Endothelial cell (in vitro differentiated cells): ENCODE measurements at places on chromosomes 1 and 21. TPM values are rescaled to one million over a fixed set of nuclear protein-coding genes. Genes with fewer than 3 reads are reported as not detected.
A peak's percentile ranks its signal among the peaks of the same experiment; 100 is the strongest.

The FAM78B gene
- 1.3 TPM for total RNA-seq

The KLF17 gene
- 0.23 TPM for total RNA-seq

The DEPDC1 gene
- 4.6 TPM for total RNA-seq

The KIF17 gene
- 1.8 TPM for total RNA-seq

The TOMM20 gene
- 105 TPM for total RNA-seq

The HCRTR1 gene
- total RNA-seq: not detected

The FNBP1L gene
- total RNA-seq: 107 TPM

The GSTM5 gene
- 27.9 TPM for total RNA-seq

The FCGR3B gene
- total RNA-seq: not detected

The DIO1 gene
- total RNA-seq: not detected

The DCST1 gene
- not detected for total RNA-seq

DNA sequence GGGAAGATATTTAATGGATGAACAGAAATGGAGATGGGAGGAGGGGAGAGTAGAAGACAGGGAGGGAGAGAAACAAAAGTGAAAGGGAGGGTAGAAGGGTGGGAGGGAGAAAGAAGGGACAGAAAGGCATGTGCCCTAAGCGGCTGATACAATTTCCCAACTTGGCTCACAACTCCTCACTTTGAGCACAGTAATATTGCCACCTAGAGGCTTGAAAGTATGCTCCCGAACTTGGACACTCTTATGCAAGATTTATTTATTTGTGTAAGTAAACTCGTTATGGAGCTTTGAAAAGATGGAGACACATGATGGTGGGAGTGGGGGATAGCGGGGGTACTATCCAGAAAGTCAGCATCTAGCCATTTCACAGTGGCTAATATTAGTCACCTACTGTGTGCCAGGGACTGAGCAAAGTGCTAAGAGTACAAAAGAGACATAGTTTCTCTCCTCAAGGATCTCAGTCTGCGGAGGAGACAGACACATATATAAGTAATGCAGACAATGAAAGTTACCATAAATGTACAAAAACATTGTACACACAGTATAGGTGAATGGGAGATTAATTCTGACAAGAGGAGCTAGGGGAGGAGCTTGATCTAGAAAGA is 189.7 kb downstream of the SEC16B start:
- peak; percentile 10 for DNase-seq

DNA sequence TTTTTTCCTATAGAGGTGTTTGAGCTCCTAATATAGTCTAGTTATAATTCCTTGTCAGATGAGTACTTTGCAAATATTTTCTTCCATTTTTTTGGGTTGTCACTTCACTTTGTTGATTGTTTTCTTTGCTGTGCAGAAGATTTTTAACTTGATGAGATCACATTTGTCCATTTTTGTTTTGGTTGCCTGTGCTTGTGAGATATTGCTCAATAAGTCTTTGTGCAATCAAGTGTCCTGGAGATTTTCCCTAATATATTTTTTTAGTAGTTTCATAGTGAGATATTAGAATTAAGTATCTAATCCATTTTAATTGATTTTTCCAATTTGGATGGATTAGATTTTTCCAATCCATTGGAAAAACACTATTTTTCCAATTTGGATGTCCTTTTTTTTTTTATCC is 1395.5 kb downstream of the PLA2G4A start:
- DNase-seq: no peak

DNA sequence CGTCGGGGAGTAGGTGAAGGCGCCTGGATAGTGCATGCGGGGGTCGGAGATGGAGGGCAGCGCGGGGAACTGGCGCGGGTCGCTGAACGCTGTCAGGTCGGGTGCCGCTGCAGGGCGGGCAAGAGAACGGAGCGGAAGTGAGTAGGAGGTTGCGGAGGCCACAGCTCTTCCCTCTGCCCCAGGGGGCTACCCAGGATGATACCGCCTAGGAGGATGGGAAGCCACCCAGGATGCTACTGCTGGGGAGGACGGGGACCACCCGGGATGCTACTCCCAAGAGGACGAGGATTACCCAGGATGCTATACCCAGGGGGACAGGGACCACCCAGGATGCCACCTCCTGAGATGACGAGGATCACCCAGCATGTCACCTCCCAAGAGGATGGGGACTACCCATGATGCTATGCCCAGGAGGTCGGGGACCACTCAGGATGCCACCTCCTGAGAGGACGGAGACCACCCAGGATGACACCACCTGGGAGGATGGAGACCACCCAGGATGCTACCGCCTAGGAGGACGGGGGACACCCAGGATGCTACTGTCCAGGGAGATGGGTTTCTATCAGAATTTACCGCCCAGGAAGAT is 123.8 kb downstream of the CLIC6 start:
- no peak for DNase-seq

GRCh38 chr1:5937373-5937857 is 54.8 kb downstream of the NPHP4 start:
- no peak for DNase-seq

GRCh38 chr1:33927721-33928120 is 63.8 kb downstream of the HMGB4 start:
- DNase-seq: no peak

DNA sequence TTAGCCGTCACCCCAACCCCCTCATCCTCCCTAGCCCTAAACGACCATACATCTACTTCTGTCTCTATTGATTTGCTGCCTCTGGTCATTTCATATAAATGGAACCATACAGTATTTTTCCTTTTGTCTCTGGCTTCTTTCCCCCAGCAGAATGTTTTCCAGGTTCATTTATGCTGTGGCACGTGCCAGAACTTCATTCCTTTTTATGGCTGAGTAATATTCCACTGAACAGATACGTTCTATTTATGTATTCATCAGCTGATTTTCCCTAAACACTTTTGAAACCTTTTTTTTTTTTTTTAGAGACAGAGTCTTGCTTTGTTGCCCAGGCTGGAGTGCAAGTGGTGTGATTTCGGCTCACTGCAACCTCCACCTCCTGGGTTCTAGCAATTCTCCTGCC is 181.1 kb downstream of the CAMTA1 start:
- no peak for DNase-seq

- no peak for DNase-seq
Observed at GRCh38 chr21:44637018-44637850, at the start of gene KRTAP10-10. Gene KRTAP10-10, plus strand, starts transcription at chr21:44637356. Its CDS starts 62 bp downstream, at chr21:44637418.

DNA sequence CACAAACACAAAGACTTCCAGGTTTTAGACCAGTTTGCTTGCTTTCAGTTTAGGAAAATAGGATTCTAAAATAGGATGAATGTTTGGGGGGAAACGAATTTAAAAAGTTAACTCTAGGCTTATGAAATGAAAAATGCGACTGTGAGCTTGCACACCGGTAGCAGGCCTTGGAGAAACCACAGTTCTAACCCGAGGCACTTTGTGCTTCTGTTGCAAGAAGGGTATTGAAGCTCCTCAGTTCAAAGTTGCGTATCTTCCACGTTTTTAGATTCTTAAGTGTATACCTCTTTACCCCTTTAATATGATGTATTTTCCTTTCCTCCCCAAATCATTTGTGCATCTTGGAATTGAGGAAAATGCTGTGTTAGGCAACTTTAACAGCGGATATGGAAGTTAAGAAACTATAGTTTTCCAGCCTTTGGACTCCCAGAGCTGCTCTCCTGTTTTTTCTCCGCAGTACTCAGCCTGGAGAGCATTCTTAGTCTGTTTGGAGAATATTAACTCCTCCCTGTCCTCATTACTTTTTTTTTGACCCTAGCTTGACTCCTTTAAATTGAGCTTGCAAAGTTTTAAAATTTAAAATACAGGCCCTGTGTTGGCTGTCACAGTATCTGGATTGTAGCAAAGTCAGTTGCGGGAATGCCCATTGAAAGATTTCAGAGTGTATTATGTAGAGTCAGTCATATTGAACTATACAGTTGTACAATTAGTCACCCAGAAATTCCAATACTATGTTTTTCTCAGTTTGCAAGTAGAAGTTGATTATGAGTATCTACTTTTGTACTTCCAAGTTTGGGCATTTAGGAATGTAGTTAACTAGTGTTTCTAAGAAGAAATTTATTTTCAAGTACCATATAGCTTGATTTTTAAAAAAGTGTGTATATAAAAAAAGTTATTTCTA is 2.6 kb downstream of the MRPS6 start:
- no peak for DNase-seq

- no peak for DNase-seq
Observed at GRCh38 chr1:59012378-59012777, 228.5 kb upstream of the JUN start.

GRCh38 chr1:239913141-239913585 is 178.5 kb upstream of the FMN2 start:
- DNase-seq: no peak

GRCh38 chr1:162192306-162192678 is 122.8 kb downstream of the NOS1AP start:
- DNase-seq: no peak

GRCh38 chr1:198079432-198079951 is 77.3 kb upstream of the NEK7 start:
- no peak for DNase-seq

DNA sequence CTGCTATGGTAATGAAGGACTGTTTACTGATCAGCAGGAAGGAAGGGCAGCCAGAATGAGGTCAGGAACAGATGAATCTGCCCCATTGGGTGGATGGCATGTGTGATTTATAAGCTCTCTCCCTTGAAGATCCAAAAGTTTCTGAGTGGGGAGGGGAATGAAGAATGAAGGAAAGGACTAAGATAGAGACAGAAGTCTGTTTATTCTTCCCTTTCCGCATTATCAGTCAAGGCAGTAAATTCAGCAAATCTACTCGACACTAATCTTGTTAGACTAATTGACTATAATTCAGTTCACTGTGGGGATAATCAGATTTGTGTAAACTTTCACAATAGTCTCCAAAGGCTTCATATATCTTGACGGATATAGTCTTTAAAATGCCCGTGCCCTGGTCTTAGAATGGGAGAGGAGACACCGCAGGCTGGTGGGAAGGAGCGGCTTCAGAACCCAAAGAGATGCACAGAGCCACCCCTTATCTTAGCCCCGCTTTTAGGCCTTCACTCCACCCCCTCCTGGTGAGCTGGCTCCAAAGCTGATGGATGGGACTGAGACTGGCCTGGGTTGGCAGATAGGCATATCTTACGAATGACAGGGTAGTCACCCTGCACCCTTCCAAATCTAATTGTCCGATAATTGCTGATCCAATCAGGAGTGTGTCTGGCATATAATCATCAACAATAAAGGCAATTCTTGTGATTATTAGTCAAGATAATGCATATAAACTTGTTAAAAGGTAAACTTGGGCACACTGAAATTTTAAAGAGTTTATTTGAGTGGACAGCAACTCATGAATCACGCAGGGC is 76.0 kb upstream of the PPM1J start:
- no peak for DNase-seq

DNA sequence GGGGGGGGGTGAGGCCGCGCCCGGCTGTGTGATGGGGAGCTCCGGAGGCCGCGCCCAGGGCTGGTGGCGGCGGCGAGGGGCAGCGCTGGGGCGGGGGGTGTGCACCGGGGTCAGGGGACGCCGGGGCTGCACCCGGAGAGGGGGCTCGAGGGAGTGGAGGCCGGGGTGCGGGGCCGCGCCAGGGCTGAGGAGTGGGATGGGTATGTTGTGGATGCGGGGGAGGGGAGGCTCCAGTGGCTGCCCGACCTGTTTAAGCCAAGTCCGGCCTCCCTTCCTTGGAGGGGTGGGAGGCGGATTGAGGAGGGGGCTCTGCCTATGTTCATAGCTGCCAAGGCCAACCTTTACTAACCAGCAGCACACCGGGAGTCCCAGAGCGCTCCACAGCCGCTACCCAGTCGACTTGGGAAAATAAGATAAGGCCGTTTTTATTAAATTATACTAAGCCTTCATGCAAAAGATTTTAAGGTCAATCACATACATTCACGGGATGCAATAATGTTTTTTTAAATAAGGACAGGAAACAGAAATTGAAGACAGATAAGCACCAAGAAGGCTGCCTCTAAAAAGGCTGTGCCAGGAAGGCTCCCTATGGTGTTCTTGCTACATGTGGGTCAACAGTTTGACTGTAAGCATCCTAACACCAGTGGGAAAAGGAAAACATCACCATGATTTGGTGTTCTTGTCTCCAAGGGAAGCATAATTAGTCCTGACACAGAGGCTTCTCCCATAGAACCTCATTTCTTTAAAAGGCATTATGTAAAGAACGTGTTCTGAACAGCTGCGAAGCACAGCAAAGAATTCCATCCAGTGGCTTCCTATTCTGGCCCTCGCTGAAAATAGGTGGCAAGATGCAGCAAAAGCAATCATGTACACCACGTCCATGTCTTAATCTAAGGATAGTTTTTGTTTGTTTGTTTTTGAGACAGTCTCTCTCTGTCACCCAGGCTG is 626 bp upstream of the HLCS start:
- DNase-seq: peak; percentile 65

DNA sequence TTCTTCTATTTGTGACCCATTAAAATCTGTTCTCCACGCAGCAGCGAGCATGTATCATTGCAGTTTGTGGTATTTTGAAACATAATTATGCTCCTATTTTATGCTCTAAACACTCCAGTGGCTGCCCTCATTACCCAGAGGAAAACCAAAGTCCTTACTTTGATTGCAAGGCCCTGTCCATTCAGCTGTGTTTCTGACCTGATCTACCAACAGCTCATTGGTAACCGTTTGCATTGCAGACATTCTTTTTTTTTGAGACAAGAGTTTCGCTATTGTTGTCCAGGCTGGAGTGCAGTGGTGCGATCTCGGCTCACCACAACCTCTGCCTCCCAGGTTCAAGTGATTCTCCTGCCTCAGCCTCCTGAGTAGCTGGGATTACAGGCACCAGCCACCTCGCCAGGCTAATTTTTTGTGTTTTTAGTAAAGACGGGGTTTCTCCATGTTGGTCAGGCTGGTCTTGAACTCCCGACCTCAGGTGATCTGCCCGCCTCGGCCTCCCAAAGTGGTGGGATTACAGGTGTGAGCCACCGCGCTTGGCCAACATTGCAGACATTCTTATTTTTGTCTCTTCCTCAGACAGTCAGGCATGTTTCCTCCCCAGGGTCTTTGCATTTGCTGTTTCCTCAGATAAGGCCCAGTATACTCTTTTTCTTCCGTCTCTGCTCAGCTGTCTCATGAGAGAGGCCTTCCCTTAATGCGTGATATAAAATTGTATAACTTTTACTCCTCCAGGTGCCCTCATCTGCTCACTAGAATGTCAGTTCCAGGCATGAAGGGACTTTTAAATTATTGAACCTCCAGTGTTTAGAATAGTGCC is 32.5 kb downstream of the THRAP3 start:
- DNase-seq: no peak

- DNase-seq: no peak
Observed at GRCh38 chr1:208778417-208778816, 534.2 kb upstream of the PLXNA2 start.

GRCh38 chr1:230143534-230143933 is 76.5 kb downstream of the GALNT2 start:
- no peak for DNase-seq
